Activated T-cell treated with anti-CD3 and anti-CD28 coated beads, Interleukin-2, amount 50 U/mL, for 24 hours (primary cell): ENCODE measurements at places on chromosomes 12 and 14.

DNA sequence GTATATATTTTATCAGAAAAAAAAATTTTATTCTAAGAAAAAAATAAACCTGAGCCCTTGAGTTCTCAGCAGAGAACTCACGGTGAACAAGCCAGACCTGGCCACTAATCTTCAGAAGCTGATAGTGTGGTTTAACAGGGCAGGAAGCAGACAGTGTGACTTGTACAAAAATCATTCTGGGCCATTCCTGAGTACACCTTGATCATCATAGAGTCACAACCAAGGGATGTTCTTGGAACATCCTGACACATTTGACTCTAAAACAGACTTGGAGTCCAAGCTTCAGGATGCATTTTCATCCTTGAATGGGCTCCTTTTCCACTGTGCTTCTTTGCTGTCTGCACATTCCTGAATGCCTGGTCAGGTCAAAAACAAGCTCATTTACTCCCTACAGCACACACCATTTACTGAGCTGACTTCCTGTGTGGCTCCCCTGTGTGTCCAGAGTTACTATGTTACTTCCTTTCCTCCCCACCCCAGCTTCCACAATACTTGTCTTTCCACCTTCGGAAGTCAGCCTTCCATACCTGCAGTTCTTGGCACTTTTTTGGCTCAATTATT is 112.0 kb downstream of the ANO6 start:
- no peak for DNase-seq

DNA sequence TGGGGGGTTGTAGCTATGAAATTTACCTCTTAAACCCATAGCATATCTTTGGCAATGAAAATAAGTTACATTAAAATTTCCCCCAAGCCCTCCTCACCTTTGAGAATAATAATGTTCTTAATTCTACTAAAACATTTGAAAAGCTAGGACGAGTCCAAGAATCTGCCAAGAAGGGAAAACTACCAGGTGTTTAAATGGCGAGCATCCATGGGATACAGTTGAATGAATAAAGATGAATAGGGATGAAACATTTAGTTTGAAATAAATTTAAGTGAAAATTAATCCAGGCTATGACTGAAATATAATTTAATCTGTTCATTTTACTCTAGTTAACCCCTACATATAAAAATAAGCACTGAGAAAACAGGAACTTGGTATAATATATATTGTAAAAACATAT is 536.7 kb downstream of the FLRT2 start:
- no peak for DNase-seq

GRCh38 chr14:36626151-36626550 is 35.5 kb upstream of the PAX9 start:
- no peak for DNase-seq

DNA sequence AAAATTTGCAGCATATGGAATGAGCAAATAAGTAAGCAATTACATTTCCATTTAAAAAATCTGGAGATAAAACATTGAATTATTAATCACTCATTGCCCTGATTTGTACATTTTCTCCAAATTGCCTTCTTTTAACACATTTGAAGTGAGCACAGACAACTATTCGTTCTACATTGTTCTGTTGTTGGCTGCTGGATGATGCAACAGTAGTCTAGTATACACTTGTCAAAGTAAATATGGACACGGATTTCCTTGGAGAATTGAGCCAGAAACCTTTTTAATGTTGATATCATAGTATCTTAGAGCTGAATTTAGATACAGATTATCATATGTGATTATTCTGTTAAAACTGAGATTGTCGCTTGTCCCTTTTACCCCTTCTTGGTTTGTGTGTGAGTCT is 188.2 kb downstream of the FUT8 start:
- no peak for DNase-seq

DNA sequence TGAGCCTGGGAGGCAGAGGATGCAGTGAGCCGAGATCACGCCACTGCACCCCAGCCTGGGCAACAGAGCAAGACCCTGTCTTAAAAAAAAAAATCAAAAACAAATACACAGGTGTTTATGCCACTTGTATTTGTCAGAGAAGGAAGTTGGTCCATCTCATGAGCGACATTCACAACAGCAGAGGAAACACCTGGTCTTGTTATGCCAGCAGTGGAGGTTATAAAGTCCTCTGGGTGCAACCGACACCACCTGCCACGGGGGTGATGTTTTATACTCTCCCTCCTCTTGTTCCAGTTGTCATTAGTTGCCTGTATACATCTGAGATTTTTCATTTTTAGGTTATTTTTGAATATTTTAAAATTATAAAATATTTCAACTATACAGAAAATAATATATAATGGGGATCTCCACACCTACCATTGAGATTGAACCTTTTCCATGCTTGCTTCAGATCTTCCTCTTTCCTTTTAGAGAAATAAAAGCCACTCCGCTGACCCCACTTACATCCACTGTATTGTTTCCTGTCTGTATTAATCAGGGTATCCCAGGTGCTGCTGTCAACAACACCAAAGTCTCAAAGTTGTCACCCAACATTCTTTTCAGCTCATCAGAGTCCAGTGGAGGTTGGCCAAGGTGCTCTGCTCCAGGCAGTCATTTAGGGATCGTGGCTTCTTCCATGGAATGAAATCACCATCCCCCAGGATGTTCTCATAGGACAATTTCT is 65.1 kb downstream of the RNFT2 start:
- DNase-seq = no peak

DNA sequence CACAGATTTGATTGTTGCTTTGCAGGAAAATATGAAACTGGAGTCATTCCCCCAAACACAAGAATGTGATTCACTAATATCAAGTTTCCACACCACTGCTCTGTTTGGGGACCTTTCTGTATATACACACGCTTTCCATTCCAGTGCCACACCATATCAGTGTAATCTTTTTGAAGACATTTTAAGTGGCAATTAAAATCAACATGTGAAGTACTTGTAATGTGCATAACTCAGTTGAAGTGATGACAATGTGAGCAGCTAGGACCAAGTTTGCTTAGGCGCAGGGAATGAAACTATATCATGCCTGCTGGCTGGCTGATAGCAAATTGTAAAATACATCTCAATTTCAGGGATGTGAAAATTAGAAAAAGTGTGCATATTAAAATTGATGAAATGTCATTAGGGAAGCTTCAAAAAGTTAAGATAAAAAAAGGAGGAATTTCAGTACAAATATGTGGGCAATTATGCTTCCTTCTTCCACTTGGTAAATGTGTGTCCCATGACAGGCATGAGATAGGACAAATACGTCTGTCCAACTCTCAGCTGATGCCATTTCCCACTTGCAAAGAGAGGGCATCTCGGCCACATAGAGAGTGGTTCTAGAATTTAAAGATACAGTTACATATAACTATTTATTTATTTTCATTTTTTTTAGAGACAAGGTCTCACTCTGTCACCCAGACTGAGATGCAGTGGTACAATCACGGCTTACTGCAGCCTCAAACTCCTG is 43.7 kb downstream of the HSPB8 start:
- DNase-seq = no peak

DNA sequence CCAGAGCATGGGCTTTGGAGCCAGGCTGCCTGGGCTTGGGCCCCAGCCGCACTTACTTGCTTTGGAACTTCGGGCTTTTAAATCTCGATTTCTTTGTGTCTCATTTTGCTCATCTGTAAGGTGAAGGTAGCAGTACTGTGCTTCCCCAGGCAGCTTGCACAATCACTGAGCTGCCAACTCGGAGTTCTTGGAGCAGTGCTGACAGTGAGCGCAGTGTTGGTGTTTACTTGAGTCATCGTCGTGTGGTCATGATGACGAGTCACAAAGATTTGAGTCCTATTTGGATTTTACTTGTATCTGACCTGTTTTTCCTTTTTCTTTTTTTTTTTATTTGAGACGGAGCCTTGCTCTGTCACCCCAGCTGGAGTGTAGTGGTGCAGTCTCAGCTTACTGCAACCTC is 31.3 kb upstream of the ATF1 start:
- DNase-seq = no peak

GRCh38 chr12:11723993-11724392 is 74.5 kb downstream of the ETV6 start:
- no peak for DNase-seq

- no peak for DNase-seq
These were observed 162.9 kb downstream of the LRIG3 start for GRCh38 chr12:58757422-58757821.

- no peak for DNase-seq
These were observed 8.8 kb downstream of the TNFRSF1A start for GRCh38 chr12:6333029-6333428.

- DNase-seq = no peak
These were observed 32.8 kb upstream of the DEGS2 start for GRCh38 chr14:100192250-100192671.

- DNase-seq = no peak
These were observed 120.3 kb downstream of the SLC38A1 start for GRCh38 chr12:46148327-46149078.

GRCh38 chr14:28756884-28757570 is 9.6 kb upstream of the FOXG1 start:
- no peak for DNase-seq

DNA sequence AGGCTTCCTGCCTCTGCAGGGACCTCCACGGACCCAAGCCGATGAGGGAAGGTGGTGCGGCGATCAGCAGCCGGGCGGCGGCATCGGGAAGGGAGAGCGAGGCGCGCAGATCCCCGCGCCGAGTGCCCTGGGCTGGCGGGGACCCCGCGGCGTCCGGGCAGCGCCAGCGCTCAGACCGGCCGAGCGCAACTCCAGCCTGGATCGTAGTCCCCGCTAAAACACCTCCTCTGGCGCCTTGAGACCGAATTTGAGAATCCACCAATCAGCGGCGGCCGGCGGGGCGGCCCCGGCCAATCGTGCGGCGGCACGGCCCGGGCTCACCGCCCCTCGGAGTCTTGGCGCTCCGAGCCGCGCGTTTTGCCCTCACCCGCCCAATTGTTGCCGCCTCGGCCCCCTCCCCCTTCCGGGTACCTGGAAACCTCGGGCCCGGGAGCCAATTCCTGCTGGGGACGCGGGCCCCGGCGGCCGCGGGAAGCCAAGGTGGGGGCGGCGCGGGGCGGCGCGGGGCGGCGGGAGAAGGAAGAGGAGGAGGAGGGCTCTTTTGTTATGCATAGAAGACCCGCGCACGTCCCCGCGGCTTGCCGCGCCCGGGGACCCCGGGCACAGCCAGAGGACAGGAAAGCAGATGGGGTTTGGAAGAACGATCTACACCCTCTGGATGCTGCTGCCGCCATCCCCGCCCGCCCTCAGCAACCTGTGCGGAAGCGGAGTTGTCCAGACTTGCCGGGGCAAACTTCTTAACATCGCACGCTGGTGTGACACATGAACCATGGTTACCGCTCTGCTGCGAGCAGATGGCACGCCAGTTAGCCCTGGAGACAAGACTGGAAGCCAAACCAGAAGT is at the start of gene E2F7:
TSS of gene E2F7 (minus strand) at position 209 of the 844 bp plus-strand sequence. CDS start 934 bp downstream, outside the sequence.
- DNase-seq = peak; percentile 90

GRCh38 chr12:104956870-104957718 is 996 bp downstream of the SLC41A2 start:
- no peak for DNase-seq

DNA sequence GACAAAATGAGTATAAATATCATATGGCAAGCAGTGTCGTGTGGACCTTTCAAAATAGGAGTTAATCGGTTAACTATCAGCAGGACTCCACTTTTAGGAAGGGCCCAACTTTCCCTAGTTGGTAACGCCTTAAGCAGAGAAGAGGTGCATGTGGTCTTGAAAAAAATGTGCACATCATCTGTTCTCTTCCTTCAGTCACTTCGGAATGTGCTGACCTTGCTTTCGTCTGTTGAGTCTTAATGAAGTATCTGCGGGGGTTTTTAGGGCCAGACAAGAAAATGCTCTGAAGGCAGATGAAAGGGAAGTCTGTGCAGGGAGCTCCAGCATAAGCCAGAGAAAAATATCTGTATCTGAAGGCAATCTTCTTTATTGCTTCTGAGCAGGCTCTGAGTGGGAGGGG is 185.2 kb downstream of the AEBP2 start:
- DNase-seq = no peak

- no peak for DNase-seq
These were observed 16.3 kb upstream of the RNF34 start for GRCh38 chr12:121383601-121384021.

DNA sequence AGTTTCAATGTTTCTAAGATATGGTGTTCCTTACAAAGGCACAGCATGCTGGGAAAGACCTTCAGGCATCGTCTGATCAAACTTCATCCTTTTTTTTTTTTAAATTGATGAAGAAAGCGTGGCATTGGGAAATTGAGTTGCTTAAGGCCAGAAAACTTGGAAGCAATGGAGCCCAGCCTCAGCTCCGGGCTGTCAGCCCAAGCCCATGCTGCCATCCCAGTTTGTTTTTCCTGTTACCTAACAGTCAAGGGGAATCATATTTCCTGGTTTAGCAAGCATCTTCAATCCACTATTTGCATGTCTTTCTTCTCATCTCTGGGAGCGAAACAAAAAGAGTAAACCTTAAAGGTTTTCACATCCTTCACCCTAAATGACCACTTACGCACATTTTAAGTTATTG is 200.2 kb downstream of the CHST11 start:
- no peak for DNase-seq

GRCh38 chr14:74848768-74849167 is 27.2 kb downstream of the PROX2 start:
- no peak for DNase-seq

GRCh38 chr14:69117020-69117767 is 35.7 kb downstream of the DCAF5 start:
- no peak for DNase-seq

DNA sequence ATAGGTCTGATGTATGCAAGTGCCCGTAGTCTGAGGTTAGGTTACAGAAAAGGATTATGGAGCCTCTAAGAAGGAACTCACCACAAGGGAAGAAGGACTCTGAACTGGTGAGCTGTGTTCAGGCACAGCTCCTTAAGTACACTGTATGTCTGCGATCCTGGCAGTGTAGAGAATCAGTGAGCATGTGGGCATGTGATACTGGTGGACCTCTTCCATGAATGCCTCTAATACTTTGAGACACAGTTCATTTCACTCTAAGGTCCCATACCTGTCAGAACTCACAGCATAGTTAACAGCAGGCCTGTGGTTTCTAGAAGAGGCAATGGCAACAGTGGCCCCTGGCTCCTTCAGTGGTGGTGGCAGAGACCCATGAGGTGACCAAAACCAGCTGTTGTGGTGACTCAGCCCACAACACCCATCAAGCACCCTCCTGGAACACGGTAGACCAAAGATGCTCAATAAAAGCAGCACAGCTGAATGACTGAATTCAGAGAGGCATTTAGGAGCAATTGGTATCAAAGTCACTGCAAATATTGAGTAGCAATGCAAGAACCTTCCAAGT is 6.9 kb upstream of the OR6J1 start:
- DNase-seq = no peak

DNA sequence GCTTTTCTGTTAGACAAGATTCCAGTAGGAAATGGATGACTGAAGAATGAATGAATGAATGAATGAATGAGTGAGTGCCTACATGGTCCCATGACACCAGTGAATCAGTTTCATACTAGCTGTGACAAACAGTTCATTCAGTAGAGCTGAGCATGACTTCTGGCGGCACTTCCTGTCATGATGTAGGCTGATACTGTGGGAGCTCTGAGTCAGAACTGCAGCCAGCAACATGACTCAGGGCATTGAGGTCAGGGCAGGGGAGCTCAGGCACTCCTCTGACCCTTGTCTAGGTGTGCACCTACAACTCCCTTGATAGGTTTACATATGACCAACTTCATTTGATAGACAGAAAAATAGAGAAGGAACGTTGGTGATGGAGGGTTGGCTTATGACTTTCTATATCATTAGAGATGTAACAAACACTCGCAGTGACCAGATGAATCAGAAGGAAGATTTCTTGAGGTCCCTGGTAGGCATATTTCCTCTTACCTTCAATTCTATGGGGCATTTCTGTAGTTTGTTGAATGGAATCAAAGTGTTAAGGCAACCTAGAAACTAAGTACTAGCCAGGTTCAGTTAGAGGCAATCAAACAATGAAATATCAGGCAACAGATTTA is 139.3 kb upstream of the ARHGAP5 start:
- peak; percentile 69 for DNase-seq
